ENCODE measurements at places on chromosomes 16 and 17.

- DNase-seq, result no peak
Observed at GRCh38 chr17:21214777-21215541, 998 bp upstream of the TMEM11 start.

- DNase-seq, result no peak
Observed at GRCh38 chr17:7610641-7611040, 4.1 kb downstream of the FXR2 start.

DNA sequence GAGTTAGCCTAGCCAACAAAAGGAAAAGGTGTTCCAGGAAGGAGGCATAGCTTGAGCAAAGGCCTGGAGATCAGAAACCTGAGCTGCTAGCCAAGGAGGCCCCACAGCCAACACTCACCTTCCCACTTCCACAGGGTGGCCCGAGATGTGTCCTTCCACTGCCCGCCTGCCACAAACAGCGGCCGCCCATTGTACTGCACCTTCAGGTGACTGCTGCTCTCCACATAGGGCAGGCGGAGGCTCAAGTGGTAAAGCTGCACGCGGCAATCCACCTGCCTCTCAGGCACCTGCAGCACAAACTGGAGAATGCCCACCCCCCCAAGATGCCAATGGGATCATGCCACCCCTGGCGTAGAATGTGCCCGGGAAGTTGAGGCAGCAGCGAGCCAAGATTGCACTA lies 111.5 kb downstream of the RMI2 start:
- DNase-seq, result no peak

GRCh38 chr17:32958418-32958817 lies 30.5 kb downstream of the TMEM98 start:
- DNase-seq, result no peak

GRCh38 chr17:74872313-74873036 lies at the start of gene FDXR:
Gene FDXR (minus strand): TSS chr17:74872994. CDS start chr17:74872944, 50 bp downstream.
- DNase-seq, result no peak

GRCh38 chr16:82750068-82750467 lies 123.3 kb downstream of the CDH13 start:
- no peak for DNase-seq

- no peak for DNase-seq
Observed at GRCh38 chr16:69014811-69015210, 90.6 kb upstream of the HAS3 start.

DNA sequence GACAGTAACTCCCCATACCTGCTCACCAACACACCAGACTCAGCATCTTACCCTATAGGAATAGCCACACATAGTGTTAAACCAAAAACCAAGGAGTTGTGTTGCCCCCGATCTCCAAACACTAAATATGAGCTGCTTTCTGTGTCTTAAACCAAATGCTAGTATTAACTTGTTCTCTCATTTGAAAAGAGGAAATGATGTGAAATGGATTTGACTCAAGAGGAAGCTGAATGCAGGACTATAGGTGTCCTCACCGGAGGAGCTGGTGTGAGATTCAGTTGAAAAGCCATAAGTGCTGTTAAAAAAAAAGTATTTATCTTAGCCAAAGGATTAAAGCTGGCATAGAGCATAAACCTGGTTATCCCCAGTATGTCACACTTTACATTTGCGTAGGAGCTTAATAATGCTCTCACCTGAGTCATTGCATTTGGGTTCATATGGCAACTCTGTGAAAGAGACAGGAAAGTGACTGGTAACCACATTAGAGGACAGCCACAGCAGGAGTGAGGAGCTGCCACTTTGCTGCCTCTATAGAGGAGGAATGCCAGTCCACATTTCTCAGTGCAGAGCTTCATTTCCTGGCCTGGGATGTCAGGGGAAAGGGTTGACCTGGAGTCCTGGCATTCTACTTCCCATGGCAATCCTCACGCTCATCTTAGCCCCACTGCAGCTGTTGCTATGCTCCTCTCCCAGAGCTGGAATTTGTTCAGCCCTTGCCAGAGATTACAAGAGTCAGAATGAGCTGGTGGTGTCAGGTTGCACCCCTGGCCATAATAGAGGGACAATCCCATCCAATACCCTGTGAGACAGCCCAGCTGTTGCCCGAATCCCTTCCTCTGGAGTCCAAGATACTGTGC lies 143.3 kb upstream of the ANKFN1 start:
- DNase-seq, result no peak

GRCh38 chr16:70380919-70381603 lies 34.4 kb downstream of the DDX19A start:
- peak; percentile 85 for DNase-seq

DNA sequence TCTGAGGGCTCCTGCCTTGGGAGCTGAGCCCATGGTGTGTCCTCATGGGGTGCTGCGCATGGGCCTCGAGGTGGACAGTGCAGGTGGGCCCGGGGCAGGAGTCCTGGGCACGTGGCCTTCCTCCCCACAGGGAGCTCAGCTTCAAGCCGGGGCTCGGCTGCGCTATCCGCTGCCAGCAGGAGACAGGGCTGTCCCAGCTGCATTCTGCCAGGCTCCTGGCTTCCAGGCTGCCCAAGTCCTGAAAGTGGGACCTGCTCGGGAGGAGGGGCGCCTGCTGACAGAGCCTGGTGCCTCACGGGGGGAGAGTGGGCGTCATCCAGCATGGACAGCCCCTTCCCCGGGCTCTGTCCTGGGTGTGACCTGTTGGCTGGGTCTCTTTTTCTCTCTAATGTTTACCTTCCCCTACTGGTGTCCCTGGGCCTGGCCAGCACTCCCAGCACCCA lies 7.1 kb downstream of the TRAF7 start:
- no peak for DNase-seq

GRCh38 chr16:4649744-4650442 lies 25.3 kb downstream of the MGRN1 start:
- DNase-seq, result no peak

DNA sequence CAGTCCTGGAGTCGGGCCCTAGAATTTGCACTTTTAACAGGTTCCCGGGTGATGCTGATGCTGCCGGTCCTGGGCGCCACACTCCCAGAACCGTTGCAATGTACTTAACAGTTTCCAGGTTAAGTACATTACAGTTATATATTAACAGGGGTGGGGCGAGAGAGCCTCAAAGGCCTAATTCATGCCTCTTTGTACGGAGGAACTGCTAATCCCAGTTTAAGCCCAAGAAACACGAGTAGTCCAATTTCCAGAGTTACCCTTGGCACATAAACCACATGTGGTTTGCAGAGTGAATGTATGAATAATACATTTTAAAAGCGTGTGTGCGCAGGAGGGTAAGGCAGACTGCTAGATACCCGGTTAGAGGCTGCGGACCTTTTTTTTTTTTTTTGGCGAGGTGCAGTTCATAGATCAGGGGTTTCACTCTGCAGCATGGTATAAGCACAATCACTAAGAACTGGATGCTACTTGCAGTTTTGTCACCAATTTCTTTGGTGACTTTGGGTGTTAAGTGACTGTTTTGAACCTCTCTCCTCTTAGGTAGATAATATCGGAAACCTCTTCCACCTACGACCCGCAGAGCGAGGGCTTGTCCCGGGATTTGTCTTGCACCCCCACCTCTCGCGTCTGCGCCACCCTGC lies 713 bp downstream of the COX11 start:
- DNase-seq, result no peak
